Cardiac ventricle fibroblast (primary cell): ENCODE measurements at places on chromosomes 11 and 22. TPM values are rescaled to one million over a fixed set of nuclear protein-coding genes. Genes with fewer than 3 reads are reported as not detected.

Gene HMOX1
- 49.1 and 78.6 TPM in 2 replicates for total RNA-seq

Gene OR51B2
- not detected in 2 replicates for total RNA-seq

Gene GNB1L
- 5.9 and 11.9 TPM in 2 replicates for total RNA-seq

Gene CLDN5
- total RNA-seq: 43.7 and 50.2 TPM in 2 replicates

Gene HTR3B
- total RNA-seq: not detected in 2 replicates

Gene KREMEN1
- 8.9 and 9.4 TPM in 2 replicates for total RNA-seq

Gene MAJIN
- not detected in 2 replicates for total RNA-seq

Gene AGBL2
- 0.05 TPM in 1 of 2 replicates, not detected in the other for total RNA-seq

Gene TRIM49D2
- total RNA-seq: not detected in 2 replicates

Gene PRRG4
- total RNA-seq: 0.05 and 0.06 TPM in 2 replicates

Gene BIRC3
- 0.05 and 0.06 TPM in 2 replicates for total RNA-seq

Gene SGSM1
- 0.05 and 0.06 TPM in 2 replicates for total RNA-seq

Gene HBG2
- not detected in 2 replicates for total RNA-seq

Gene SYCE3
- total RNA-seq: 3.5 TPM in 1 of 2 replicates, not detected in the other

Gene CLCF1
- total RNA-seq: 8.2 and 8.4 TPM in 2 replicates

Gene GAS2
- 0.64 and 0.94 TPM in 2 replicates for total RNA-seq

Gene USH1C
- total RNA-seq: not detected in 2 replicates

Gene BARX2
- total RNA-seq: not detected in 2 replicates

Gene IGLL1
- not detected in 2 replicates for total RNA-seq

Gene ROM1
- total RNA-seq: 24.8 and 25.3 TPM in 2 replicates

Gene OR52L1
- total RNA-seq: not detected in 2 replicates

Gene MMP27
- total RNA-seq: not detected in 2 replicates

Gene BAD
- total RNA-seq: 91.3 and 117 TPM in 2 replicates

Gene IGSF9B
- total RNA-seq: 0.75 and 2.8 TPM in 2 replicates

Gene TRIM64C
- not detected in 2 replicates for total RNA-seq

Gene DEFB131B
- not detected in 2 replicates for total RNA-seq

Gene RFPL2
- total RNA-seq: not detected in 2 replicates

Gene CHRNA10
- total RNA-seq: not detected in 2 replicates

Gene FAM180B
- not detected in 2 replicates for total RNA-seq

Gene CTSW
- 2.4 TPM in 1 of 2 replicates, not detected in the other for total RNA-seq

Gene MS4A2
- total RNA-seq: not detected in 2 replicates

Gene PLEKHA7
- not detected in 2 replicates for total RNA-seq

Gene ANGPTL5
- 0.69 and 1.6 TPM in 2 replicates for total RNA-seq

Gene VPREB3
- total RNA-seq: not detected in 2 replicates

Gene TYMP
- total RNA-seq: 31.7 and 36.5 TPM in 2 replicates

Gene WT1
- total RNA-seq: 3.6 and 9.4 TPM in 2 replicates

Gene PATE4
- not detected in 2 replicates for total RNA-seq

Gene MFRP
- total RNA-seq: 0.12 TPM in 1 of 2 replicates, not detected in the other

Gene ART1
- total RNA-seq: not detected in 2 replicates

Gene OR8D4
- not detected in 2 replicates for total RNA-seq

Gene SCN2B
- not detected in 2 replicates for total RNA-seq

Gene LRFN4
- 15.8 and 16.8 TPM in 2 replicates for total RNA-seq

Gene SCUBE2
- total RNA-seq: 1.4 and 5.4 TPM in 2 replicates

Gene HBB
- not detected in 2 replicates for total RNA-seq

Gene SLC22A9
- not detected in 2 replicates for total RNA-seq
